ENCODE measurements at places on chromosomes 12 and 14.
A peak's percentile ranks its signal among the peaks of the same experiment; 100 is the strongest.

GRCh38 chr14:20539906-20540305 lies 20.9 kb downstream of the RNASE9 start:
- DNase-seq: no peak

DNA sequence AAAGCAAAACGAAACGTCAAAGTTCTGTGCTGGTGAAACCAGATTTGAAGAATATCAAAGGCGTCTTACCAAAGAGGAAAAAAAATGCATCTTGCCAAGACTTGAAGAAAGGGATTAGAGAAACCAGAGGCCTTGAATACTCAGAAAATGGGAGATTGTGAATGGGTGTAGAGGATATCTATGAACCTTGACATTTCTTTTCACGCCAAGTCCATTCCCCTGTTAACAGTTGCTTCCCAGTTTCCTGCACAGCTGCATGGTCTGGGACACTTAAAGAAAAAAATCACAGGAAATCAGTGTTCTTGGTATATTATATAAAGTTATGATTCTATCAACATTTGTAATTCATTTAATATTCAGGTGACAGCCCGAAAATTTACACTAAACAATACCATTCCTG lies 1.4 kb upstream of the GTF2A1 start:
- DNase-seq: no peak

DNA sequence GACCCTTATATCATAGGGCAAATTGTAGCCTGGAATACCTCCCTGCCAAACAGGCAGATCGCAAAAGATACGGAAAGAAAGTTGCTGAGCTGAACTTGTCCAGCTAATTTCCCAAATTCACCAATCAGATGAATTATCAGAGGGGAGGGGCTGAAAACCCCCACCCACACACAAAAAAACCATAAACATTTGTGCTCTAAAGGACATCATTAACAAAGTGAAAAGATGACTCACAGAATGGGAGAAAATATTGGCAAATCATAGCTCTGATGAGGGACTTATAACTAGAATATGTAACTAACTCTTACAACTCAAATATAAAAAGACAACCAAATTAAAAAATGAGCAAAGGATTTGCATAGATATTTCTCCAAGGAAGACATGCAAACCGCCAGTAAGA lies 36.3 kb downstream of the PTHLH start:
- no peak for DNase-seq

- DNase-seq: no peak
Observed at GRCh38 chr12:131758016-131758739, 47.3 kb downstream of the SFSWAP start.

DNA sequence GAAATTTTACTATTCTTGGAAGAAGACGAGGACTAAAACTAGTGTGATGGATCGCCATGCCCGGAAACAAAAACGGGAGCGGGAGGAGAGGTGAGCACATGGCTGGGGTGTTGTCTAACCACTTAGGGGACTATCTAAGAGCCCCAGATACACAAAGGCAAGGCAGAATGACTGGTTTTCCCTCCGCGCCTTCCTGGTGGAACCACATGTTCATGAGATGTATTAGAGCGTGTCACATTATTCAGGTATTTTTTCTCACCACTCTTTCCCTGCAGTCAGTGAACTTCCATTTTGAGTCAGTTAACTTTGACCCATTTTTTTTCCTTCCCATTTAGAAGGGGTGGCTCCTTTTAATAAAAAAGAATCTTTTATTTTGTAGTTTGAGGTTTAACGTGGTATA lies 68.8 kb upstream of the TRAF3 start:
- peak; percentile 18 for DNase-seq

GRCh38 chr14:99035712-99036610 lies 236.0 kb downstream of the BCL11B start:
- DNase-seq: no peak

GRCh38 chr12:55041345-55042055 lies 21.7 kb downstream of the NEUROD4 start:
- DNase-seq: no peak

DNA sequence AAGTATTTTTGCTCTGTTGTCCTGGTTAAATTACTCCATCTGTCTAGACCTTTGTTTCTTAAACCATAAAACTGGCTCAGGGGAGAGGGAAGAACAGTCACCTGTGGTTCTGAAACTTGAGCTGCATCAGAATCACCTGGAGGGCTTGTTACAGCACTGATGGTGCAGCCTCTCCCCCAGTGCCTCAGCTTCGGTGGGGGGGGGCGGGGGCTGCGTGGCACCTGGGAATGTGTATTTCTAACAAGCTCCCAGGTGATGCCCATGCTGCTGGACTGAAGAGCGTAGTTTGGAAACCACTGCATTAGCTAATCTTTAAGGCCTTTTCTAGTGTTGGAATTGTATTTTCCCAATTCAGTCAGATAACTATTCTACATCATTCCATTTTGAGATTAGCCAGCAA lies 42.7 kb downstream of the GPHB5 start:
- no peak for DNase-seq

DNA sequence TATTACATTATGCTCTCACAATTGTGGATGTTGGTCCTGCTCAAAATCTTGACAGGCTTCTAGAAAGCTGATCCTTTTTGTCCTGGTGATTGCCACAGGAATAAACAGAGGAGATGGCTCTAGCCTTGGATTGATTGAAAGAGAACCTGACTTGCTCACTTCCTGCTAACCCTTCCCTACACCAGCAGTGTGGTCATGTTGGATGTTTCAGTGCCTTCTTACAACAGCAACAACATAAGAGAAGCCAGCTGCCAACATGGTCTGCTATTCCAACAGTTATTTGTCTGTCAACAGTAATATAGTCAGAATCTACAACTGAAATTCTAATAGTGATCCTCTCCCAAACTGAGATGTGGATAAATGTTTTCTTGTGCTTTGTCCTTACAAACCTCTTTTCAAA lies 311.6 kb upstream of the DIO2 start:
- DNase-seq: no peak

DNA sequence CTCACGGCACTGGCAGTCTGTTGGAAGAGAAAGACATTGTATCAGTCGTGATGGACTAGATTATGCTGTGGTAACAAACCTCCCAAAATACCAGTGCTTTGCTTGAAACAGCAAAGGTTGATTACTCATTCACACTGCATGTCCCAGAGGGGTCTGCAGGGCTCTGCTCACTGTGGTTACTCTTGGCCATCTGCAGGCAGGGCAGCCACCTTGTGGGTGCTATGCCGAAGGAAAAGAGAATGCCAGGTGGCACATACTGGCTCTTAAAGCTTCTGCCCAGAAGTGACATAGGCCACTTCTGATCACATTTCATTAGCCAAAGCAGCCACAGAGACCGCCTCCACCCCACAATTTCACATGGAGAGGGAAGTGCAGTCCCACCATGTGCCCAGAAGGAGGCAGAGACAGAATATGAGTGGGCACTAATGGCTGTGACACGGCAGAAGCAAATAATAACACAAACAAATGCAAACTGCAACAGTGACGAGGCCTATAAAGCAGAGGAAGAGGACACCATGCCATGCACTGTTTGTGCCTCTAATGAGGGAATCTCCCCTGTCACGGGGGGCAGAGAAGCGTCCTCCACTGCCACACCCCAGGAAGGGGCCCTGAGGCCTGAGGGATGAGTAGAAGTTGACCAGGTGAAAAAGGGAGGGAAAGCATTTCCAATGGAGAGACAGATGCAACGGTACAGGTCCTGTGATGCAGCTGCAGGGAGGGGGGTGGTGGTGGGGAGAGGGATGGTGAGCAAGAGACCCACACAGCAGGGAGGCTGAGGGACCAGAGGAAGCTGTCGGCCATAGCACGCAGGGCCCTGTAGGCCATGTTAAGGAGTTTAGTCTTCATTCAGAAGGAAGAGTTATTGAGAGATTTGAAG lies 51.7 kb upstream of the KICS2 start:
- no peak for DNase-seq

- DNase-seq: no peak
Observed at GRCh38 chr14:52046376-52046917, 22.4 kb downstream of the NID2 start.

GRCh38 chr12:7948589-7949260 lies 12.7 kb upstream of the SLC2A3 start:
- DNase-seq: no peak

DNA sequence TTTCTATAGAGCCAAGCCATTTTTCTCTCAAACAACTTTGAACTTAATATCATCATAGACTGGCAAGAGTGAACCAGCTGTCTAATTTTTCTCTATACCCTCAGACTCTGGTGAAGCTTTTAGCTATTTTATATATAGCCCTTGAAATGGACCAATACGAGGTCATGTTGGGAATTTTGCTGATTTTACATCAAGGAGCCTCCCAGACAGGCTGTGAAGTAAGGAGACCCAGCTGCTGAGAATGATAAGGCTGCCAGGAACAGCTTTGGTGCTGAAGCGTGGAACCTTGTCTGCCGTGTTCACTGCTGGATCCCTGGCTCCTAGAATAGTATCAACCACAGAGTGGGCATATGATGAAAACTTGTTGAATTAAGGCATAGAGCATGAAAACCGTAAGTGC lies 326.2 kb upstream of the NAV3 start:
- no peak for DNase-seq

- DNase-seq: no peak
Observed at GRCh38 chr14:71070169-71070568, 162.9 kb downstream of the PCNX1 start.

DNA sequence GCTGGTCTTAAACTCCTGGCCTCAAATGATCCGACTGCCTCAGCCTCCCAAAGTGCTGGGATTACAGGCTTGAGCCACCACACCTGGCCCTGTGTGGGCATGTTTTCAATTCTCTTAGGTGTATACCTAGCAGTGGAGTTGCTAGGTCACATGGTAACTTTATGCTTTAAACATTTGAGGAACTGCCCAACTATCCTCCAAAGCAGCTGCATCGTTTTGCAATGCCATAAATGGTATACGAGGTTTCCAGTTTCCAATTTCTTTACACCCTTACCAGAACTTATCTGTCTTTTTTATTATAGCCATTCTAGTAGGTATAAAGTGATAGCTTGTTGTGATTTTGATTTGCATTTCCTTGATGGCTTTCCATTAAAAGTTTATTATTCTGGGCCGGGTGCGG lies 25.1 kb downstream of the RBMS2 start:
- no peak for DNase-seq

DNA sequence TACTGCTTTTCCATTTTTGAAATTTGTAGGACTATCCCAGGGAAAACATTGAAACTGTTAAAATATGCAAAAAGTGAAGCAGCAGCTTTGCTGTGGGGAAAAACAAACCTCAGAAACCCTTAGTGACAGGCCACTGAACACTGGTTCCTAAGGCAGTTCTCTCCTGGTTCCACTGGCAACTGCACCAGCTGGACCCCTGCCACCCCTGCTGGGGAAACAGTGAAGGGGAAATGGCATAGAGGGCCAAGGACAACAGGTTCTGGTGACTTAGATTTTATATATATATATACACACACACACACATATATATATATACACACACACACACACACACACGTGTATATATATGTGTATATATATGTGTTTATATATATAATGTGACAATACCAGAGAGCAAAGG lies 16.2 kb upstream of the KRT7 start:
- no peak for DNase-seq

GRCh38 chr12:65082406-65082805 lies 38.7 kb downstream of the WIF1 start:
- no peak for DNase-seq

GRCh38 chr12:100868487-100868886 lies 73.9 kb downstream of the ANO4 start:
- DNase-seq: no peak

DNA sequence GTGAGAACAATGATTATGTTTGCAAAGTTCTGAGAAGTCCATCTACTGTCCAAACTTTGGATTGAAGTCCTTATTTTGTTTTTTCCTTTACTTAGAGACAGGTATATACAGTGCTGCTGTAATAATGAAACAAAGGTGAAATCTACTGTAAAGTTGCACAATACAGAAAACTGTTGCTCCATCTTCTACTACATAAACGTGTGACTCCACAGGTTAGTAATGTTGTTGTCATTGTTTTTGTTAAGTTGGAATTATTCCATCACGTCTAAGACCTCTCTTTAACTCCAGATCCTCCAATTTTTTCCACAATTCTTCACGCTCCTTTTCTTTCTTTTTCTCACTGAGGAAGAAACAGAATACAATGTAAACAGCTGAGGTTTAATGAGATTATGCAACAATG lies 57.0 kb upstream of the GPHB5 start:
- DNase-seq: no peak

GRCh38 chr12:30926243-30927221 lies at the start of gene TSPAN11:
Gene TSPAN11 (plus strand): TSS chr12:30926748. CDS start chr12:30953992, 27,244 bp downstream.
- DNase-seq: no peak

DNA sequence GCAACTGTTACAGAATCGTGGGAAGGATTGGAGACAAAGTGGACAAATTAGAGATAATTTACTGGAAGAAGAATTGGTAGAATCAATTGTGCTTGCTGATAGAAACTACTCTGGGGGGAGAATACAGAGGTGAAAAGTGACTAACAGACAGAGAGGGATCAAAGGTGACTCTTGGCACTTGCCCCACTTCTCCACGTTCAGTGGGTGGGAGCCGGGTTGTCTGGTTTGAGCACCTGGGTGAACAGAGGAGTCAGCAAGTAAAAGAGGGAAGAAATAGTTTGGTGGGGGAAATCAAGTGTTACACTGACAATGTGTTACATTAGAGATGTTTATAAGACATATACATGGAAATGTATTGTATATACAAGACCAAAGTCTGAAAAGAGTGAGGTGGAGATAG lies 69.1 kb downstream of the PPP2R5E start:
- no peak for DNase-seq

DNA sequence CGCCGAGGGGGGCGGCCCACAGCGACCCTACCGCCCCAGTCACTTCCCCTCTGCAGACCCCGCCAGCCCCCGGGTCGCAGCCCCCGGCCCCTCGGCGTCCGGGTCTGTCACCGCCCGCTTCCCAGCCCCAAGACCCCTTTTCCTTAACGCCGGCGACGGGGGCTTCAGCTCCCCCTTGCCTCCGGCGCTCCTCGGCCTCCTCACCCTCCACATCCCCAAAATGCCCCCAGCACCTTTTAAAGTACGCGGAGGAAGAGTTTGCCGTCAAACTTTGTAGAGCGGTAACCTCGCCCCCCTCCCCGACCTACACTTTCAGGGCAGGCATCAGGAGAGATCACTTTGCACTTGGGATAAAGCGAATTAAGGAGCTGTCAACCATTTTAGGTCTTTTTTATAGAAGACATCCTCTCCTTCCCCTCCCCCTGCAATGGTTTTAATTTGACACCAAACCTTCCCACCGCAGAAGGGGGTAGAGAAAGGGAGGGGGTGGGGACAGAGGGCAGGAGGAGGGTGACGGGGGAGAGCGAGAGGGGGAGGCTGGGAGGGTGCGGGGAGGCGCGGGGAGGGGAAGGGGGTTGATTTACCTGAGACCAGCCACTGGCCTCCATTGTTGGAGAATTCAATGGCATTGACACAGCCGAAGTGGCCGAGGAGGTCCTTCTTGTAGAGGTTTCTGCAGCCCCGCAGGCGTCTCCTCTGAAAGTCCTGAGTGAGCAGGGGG lies 578 bp downstream of the DCAF5 start:
- DNase-seq: no peak
